ENCODE measurements at places on chromosomes 4 and X. TPM values are rescaled to one million over a fixed set of nuclear protein-coding genes. Genes with fewer than 3 reads are reported as not detected.

SMIM20 gene
- 39.7 TPM for total RNA-seq

VCX3A gene
- total RNA-seq: 0.28 TPM

MAGEB6 gene
- total RNA-seq: not detected

WDFY3 gene
- 54.6 TPM for total RNA-seq

VCX gene
- total RNA-seq: not detected

KLHL4 gene
- total RNA-seq: 22.4 TPM

CLDN34 gene
- 0.31 TPM for total RNA-seq

ASB9 gene
- not detected for total RNA-seq

TTC29 gene
- total RNA-seq: not detected

FOXP3 gene
- 0.81 TPM for total RNA-seq

CASP6 gene
- 25.2 TPM for total RNA-seq

NRK gene
- 1.4 TPM for total RNA-seq

SLC10A4 gene
- total RNA-seq: 1.6 TPM

USP27X gene
- 5.7 TPM for total RNA-seq

DNA sequence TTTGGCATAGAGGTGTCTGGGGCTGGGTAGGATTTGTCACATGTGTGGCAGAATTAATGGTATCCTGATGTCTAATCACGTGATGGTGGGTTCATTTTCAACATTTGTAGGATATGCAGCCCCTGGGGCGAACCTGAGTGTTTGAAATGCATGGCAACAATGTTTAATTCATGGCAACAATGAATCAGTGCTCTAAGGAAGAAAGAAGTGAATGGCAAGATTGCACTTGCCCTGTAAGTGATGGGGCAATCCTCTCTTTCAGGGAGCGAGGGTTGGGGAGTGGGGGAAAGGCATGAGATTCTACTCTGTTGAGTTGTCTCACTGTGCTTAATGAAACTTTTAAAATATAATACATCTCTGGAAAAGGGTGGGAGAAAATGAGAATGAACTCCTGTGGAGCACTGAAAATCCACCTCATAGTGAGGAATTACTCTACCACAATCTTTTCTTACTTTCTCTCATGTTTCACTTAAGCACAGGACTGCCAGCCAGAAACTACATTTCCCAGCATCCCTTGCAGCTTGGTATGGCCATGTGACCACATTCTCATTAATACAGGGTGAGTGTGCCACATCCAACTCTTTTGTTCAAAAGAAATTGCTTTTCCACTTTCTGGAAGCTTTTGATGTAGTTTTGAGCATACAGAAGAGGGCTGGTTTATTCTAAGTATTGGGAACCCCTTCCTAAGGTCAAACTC is 64.0 kb upstream of the PGM2 start:
- H3K36me3 ChIP-seq: no peaks in the 10 kb centered on the region
- DNase-seq: peak; percentile 36
- no peak overlapping the region for H3K27ac ChIP-seq
- H3K27me3 ChIP-seq: no peaks in the 10 kb centered on the region
- no peaks in the 10 kb centered on the region for H3K4me1 ChIP-seq
- no peak overlapping the region for H3K4me3 ChIP-seq

- peak overlapping the region; percentile 82 for H3K4me3 ChIP-seq
- H3K27me3 ChIP-seq: peaks cover 57% of the 10 kb centered on the region
- H3K27ac ChIP-seq: no peak overlapping the region
- DNase-seq: no peak
- H3K36me3 ChIP-seq: peaks cover 7% of the 10 kb centered on the region
Measured at GRCh38 chrX:72304877-72305276, 837 bp downstream of the CITED1 start.

- DNase-seq: no peak
- no peaks in the 10 kb centered on the region for H3K4me1 ChIP-seq
- no peak overlapping the region for H3K4me3 ChIP-seq
- peaks cover 25% of the 10 kb centered on the region for H3K36me3 ChIP-seq
- no peak overlapping the region for H3K27ac ChIP-seq
- no peaks in the 10 kb centered on the region for H3K27me3 ChIP-seq
Measured at GRCh38 chr4:2746891-2747695, 9.0 kb downstream of the TNIP2 start.

GRCh38 chr4:55736605-55737183 is 82.9 kb upstream of the EXOC1L start:
- no peak for DNase-seq
- no peak overlapping the region for H3K4me3 ChIP-seq
- no peaks in the 10 kb centered on the region for H3K27me3 ChIP-seq

GRCh38 chr4:102862747-102863146 is 6.0 kb upstream of the CISD2 start:
- no peak for DNase-seq
- H3K36me3 ChIP-seq: peaks cover 35% of the 10 kb centered on the region
- no peaks in the 10 kb centered on the region for H3K27me3 ChIP-seq
- H3K4me3 ChIP-seq: no peak overlapping the region
- no peak overlapping the region for H3K27ac ChIP-seq

DNA sequence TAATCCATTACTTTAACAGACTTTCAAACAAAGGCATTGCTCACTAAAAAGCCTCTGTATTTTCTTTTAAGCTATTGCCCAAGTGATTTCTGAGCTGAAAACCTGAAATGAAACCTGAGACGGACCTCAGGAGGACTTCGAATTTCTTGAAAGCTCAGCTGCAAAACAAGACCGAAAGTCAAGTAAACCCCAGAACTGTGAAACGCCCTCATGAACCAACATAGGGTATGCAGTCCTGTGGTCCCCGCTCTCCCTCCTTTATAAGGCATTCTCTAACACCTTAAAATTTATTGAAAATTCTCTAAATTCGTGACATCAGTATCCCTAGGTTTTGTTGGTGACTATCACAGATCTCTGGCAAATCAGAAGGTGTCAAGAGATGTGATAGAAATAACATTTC is 91.8 kb downstream of the SHISA3 start:
- DNase-seq: no peak
- no peak overlapping the region for H3K27ac ChIP-seq
- H3K4me1 ChIP-seq: peaks cover 17% of the 10 kb centered on the region
- no peaks in the 10 kb centered on the region for H3K36me3 ChIP-seq
- no peak overlapping the region for H3K4me3 ChIP-seq

DNA sequence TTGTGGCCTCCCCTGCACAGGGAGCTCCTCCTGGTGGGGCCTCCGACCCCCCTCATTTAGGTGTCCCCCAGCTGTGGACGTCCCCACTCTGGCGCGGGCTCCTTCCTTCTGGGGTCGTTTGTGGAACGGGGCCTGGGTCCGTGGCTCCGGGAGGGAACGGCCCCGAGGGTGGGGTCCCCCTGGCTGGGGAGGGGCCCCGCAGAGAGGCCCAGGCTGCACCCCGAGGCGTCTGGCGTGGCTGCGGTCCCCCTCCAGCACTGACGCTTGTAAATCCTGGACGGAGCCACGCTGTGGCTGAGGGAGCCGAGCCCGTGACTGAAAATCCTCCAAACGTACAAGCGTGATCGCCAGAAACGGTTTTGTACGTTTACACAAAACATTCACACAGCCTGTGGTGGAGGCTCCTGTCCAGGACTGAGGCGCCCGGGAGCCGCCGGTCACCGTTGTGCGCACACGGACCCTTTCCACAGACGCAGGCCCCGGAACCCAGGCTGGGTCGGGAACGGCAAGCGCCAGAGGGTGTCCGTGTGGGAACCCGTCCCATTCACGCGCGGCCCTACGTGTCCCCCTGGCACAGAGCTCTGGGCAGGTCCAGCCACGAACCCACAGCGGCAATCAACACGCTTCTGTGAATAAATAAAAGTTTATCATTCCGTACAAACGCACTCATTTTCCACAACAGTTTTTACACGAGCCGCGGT is 15.2 kb upstream of the GTPBP6 start:
- peaks cover 31% of the 10 kb centered on the region for H3K36me3 ChIP-seq
- H3K27me3 ChIP-seq: no peaks in the 10 kb centered on the region
- no peaks in the 10 kb centered on the region for H3K4me1 ChIP-seq
- no peak overlapping the region for H3K27ac ChIP-seq

DNA sequence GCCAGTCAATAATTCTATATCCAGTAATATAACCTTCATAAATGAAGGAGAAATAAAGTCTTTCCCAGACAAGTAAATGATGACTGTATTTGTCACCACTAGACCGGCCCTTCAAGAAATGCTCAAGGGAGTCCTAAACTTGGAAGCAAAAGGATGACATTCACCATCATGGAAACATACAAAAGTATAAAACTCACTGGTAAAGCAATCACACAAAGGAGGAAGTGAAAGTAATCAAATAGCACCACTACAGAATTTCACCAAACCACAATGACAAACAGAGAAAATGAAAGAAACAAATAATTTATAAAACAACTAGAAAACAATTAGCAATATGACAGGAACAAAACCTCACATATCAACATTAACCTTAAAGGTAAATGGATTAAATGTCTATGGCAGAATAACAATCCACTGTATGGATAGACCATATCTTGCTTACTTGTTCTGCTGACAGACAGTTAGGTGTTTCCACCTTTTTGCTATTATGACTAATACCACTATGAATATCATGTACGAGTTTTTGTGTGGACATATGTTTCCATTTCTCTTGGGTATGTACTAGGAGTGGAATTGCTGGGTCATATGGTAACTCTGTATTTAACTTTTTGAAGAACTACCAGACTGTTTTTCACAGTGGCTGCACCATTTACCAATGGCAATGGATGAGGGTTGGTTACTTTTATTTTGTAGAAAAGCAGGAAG is 44.9 kb downstream of the NAT8L start:
- DNase-seq: no peak
- no peaks in the 10 kb centered on the region for H3K4me1 ChIP-seq
- no peaks in the 10 kb centered on the region for H3K36me3 ChIP-seq
- no peak overlapping the region for H3K27ac ChIP-seq
- no peak overlapping the region for H3K4me3 ChIP-seq
- H3K27me3 ChIP-seq: no peaks in the 10 kb centered on the region

- H3K27ac ChIP-seq: no peak overlapping the region
- DNase-seq: no peak
- H3K4me1 ChIP-seq: peaks cover 7% of the 10 kb centered on the region
- H3K36me3 ChIP-seq: no peaks in the 10 kb centered on the region
Measured at GRCh38 chr4:98617358-98618047, 40.9 kb downstream of the TSPAN5 start.

GRCh38 chr4:118753096-118753495 is 67.9 kb downstream of the METTL14 start:
- H3K36me3 ChIP-seq: peaks cover 10% of the 10 kb centered on the region
- H3K4me3 ChIP-seq: no peak overlapping the region
- no peak overlapping the region for H3K27ac ChIP-seq
- H3K27me3 ChIP-seq: no peaks in the 10 kb centered on the region
- no peak for DNase-seq

DNA sequence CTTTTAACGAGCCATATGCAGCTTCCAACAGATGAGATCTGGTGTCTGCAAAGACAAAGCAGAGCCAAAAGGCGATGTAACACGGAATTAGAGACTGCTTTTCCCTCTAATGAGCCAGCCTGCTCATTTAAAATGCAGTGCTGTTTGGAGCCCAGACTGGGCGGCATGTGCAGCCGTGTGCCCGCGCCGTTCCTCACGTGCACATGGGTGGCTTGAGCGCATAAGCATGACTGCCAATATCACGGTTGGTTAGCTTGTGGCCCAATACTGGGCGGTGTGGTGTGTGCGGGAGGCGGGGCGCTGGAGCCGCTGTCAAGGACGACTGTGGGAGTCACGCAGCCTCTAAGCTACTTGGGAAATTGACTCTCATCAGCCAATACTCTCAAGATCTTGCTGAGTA is 87.0 kb upstream of the SCOC start:
- H3K4me1 ChIP-seq: no peaks in the 10 kb centered on the region
- H3K36me3 ChIP-seq: no peaks in the 10 kb centered on the region
- H3K27me3 ChIP-seq: no peaks in the 10 kb centered on the region
- no peak overlapping the region for H3K4me3 ChIP-seq

GRCh38 chr4:122604146-122604545 is 16.7 kb downstream of the IL21 start:
- DNase-seq: no peak
- H3K27me3 ChIP-seq: no peaks in the 10 kb centered on the region
- H3K4me1 ChIP-seq: peaks cover 6% of the 10 kb centered on the region
- H3K4me3 ChIP-seq: no peak overlapping the region
- no peak overlapping the region for H3K27ac ChIP-seq

- no peak for DNase-seq
- no peaks in the 10 kb centered on the region for H3K27me3 ChIP-seq
- no peaks in the 10 kb centered on the region for H3K4me1 ChIP-seq
- no peaks in the 10 kb centered on the region for H3K36me3 ChIP-seq
- H3K4me3 ChIP-seq: no peak overlapping the region
Measured at GRCh38 chr4:142449771-142450373, 396.2 kb downstream of the INPP4B start.

DNA sequence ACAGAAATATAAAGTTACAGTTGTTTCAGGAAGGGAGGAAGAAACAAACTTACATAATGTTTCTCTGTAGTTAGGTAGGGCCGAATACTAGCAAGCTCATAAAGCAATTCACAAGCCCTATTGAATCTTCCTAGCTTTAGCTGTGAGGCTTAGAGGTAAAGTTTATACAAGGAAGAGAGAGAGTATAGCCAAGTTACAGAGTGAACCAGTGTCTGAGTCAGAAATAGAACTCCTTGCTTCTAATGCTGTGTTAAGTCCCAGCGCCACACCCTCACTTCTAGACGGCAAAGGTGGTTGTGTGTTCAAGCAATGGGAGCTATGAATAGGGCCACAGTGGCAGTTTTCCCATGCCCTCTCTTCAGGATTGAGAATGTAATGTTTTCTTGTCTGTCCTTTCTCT is 6.1 kb downstream of the LPAR4 start:
- no peaks in the 10 kb centered on the region for H3K27me3 ChIP-seq
- no peak for DNase-seq

DNA sequence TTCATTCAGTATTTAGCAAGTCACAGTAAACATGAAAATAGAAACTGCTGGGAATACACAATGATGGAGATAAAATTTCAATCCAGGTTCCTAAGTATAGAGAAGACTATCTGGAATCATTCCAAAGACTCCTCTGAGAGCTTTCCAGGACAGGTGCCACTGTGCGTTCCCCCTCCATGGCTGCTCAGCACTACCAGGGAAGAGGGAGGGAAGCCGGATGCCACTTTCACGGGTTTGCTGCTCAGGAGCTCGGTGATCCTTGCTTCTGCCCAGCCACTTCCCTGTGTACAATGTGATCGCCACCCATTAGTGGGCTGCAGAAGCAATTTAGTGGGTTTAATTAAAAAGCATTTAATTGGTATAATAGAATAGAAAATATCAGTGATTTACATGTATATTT is 94.5 kb downstream of the FNIP2 start:
- H3K36me3 ChIP-seq: peaks cover 6% of the 10 kb centered on the region
- H3K4me3 ChIP-seq: no peak overlapping the region
- DNase-seq: no peak

DNA sequence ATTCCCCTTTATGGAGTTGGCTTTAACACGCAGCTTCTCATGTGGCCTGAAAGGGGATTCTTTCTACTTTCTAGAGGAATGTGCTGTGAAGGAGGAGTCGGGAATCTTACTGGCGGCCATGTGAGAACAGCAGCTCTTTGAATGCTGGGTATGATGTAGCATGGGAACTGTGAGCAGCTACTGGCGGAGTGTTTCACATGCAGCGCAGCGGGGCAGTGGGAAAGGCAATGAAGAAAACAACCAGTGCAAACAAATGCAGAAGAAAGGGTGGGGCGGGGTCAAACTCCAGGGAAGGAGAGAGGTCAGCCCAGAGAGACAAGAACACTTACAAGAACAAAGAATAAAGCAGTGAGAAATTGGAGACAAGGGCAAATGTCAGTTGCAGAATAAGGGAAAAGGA is 363.8 kb upstream of the FTHL17 start:
- peak; percentile 87 for DNase-seq
- no peaks in the 10 kb centered on the region for H3K36me3 ChIP-seq
- H3K27ac ChIP-seq: no peak overlapping the region
- H3K27me3 ChIP-seq: no peaks in the 10 kb centered on the region

Data from H9 (cell line).